Spinal cord (tissue), 10 donors: ENCODE measurements at places on chromosomes 4 and X. TPM values are rescaled to one million over a fixed set of nuclear protein-coding genes. Genes with fewer than 3 reads are reported as not detected.

- DNase-seq: no peak
- H3K36me3 ChIP-seq: no peaks in the 10 kb centered on the region
- H3K27me3 ChIP-seq: no peaks in the 10 kb centered on the region
- no peak within 1 kb of the TSS for H3K27ac ChIP-seq
- H3K4me3 ChIP-seq: no peak within 1 kb of the TSS
Measured at GRCh38 chr4:40334591-40335524, at the start of gene CHRNA9. TSS of gene CHRNA9 (plus strand) at chr4:40335333. CDS start at chr4:40335468, 135 bp downstream.

GRCh38 chr4:147596981-147597380, 20.2 kb upstream of the TMEM184C start:
- H3K27ac ChIP-seq: no peak overlapping the region
- no peak overlapping the region for H3K4me3 ChIP-seq
- no peaks in the 10 kb centered on the region for H3K27me3 ChIP-seq
- no peak for DNase-seq
- no peaks in the 10 kb centered on the region for H3K4me1 ChIP-seq

- peaks cover 11% of the 10 kb centered on the region for H3K4me1 ChIP-seq
- peak overlapping the region; percentile 30 for H3K27ac ChIP-seq
- no peaks in the 10 kb centered on the region for H3K27me3 ChIP-seq
- H3K36me3 ChIP-seq: no peaks in the 10 kb centered on the region
- no peak overlapping the region for H3K4me3 ChIP-seq
Measured at GRCh38 chr4:152009983-152010709, 249.3 kb upstream of the GATB start.

Gene RBM46
- 0.05 TPM for polyA plus RNA-seq

Gene IL13RA2
- 0.79 TPM for polyA plus RNA-seq
